ENCODE measurements at places on chromosomes 1 and 21.

DNA sequence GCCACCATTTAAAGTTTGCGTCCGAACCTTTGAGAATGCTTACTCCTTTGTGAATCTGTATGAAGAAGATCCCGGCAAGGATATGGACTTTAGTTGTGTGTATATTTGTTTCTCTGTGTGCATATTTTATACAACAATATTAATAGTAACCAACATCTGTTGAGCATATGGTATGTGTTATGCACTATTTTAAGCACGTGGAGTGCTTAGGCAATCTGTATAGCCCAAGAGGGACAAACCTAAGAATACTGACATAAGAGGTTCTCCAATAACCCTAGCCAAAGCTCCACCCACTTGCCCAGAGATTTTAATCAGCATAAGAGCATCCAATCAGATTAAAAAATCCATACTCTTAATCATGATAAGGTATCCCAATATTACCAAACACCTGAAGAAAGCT, 92.7 kb downstream of the MAB21L3 start:
- ATAC-seq, result no peak

DNA sequence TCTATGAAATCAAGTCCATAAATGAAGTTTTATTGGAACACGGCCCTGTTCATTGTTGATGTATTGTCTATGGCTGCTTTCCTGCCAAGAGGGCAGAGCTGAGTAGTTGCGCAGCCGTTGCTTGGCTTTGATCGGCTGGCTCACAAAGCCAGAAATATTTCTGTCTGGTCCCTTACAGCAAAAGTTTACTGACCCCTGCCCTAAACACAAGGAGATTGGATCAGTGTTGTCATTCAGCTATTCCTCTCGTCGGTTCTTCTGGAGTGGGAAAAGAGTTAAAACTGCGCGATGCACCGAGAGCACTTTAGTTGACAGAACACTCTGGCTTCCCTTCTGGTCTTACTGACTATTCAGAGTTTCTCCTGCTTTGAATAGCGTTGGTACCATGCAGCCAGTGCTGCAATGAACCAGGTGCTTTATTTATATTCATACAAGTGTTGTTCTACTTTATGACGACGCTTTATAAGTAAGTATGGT, 868 bp downstream of the ZBTB40 start:
- peak; percentile 21 for ATAC-seq

DNA sequence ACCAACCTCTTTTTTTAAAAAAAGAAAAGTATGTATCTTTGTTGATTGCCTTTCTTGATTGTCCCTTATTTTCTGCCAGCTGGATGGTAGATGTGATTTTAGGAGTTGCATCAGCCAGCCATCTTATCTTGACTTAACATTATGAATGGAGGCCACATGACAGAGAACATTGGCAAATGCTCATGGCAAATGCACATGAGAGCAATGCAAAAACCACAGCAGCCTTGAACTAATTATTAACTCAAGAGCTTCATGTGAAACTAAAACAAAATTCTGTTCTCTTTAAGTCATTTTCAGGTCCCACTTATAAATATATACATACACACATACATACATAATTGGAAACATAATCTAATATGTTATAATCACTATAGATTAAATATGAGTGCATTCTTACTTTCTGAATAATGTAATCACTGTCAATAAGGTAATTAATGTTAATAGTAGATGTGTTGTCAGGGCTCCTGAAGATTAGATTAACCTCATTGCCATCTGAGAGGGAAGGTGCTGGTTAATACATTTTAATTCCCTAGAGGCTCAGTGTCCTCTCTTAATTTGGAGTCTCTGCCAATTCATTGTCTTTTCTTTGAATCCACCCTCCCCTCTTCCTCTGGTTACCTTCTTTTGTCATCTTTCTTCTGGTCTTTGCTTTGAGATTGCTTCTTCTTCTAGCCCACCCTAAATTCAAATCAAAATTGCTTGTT, 962.2 kb downstream of the ADGRL2 start:
- no peak for ATAC-seq

DNA sequence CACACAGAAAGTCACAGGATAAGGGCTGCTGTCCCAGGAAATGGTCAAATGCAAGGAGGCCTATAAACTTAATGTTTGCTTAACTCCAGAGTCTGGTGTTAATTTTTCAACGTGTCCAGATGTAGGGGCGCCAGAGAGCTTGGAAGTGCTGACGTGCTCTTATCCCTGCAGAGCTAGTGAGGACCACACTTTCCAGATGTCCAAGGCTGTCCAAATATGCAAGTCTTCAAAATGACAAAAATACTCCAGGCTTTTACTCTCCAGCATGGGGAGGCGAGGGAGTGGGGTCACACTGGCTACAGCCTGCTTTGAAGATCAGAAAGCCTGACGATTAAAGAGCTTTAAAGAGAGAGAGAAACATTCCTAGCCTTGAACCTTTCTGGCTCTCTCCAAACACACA, 57.6 kb downstream of the ABCA4 start:
- peak; percentile 18 for ATAC-seq

GRCh38 chr1:197234581-197234980, 33.5 kb upstream of the CRB1 start:
- no peak for ATAC-seq

DNA sequence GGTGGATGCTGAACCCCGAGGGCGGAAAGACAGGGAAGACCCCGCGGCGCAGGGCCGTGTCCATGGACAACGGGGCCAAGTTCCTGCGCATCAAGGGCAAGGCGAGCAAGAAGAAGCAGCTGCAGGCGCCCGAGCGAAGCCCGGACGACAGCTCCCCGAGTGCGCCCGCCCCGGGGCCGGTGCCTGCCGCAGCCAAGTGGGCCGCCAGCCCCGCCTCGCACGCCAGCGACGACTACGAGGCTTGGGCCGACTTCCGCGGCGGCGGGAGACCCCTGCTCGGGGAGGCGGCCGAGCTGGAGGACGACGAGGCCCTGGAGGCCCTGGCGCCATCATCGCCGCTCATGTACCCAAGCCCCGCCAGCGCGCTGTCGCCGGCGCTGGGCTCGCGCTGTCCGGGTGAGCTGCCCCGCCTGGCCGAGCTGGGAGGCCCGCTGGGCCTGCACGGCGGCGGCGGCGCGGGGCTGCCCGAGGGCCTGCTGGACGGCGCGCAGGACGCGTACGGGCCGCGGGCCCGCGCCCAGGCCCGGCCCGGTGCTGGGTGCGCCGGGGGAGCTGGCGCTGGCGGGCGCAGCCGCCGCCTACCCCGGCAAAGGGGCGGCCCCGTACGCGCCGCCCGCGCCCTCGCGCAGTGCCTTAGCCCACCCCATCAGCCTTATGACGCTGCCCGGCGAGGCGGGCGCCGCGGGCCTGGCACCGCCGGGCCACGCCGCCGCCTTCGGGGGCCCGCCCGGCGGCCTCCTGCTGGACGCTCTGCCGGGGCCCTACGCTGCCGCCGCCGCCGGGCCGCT, 20.7 kb downstream of the FOXO6 start:
- peak; percentile 46 for ATAC-seq

- ATAC-seq, result no peak
Measured at GRCh38 chr21:26954662-26955121, 12.2 kb downstream of the ADAMTS5 start.

Measured in esophagus mucosa (tissue), 1 donor.